T-cell (primary cell): ENCODE measurements at places on chromosomes 11 and 22. TPM values are rescaled to one million over a fixed set of nuclear protein-coding genes. Genes with fewer than 3 reads are reported as not detected.
A peak's percentile ranks its signal among the peaks of the same experiment; 100 is the strongest.

WNT7B gene
- 0.15 TPM for total RNA-seq

XKR3 gene
- total RNA-seq = not detected

MS4A3 gene
- not detected for total RNA-seq

ADAMTS8 gene
- total RNA-seq = 0.06 TPM

ANO3 gene
- total RNA-seq = not detected

SNX32 gene
- total RNA-seq = 1.4 TPM

CAVIN3 gene
- not detected for total RNA-seq

FGF4 gene
- total RNA-seq = not detected

BRSK2 gene
- total RNA-seq = 0.54 TPM

PSMA1 gene
- total RNA-seq = 128 TPM

CFAP300 gene
- not detected for total RNA-seq

SLC5A1 gene
- total RNA-seq = not detected

KCNJ4 gene
- total RNA-seq = not detected

GDPD4 gene
- total RNA-seq = not detected

TRIM51 gene
- total RNA-seq = not detected

- H3K27ac ChIP-seq = no peak overlapping the region
- H3K4me3 ChIP-seq = no peak overlapping the region
- no peak for DNase-seq
Observed at GRCh38 chr11:94593030-94593429, 25.9 kb downstream of the PIWIL4 start.

DNA sequence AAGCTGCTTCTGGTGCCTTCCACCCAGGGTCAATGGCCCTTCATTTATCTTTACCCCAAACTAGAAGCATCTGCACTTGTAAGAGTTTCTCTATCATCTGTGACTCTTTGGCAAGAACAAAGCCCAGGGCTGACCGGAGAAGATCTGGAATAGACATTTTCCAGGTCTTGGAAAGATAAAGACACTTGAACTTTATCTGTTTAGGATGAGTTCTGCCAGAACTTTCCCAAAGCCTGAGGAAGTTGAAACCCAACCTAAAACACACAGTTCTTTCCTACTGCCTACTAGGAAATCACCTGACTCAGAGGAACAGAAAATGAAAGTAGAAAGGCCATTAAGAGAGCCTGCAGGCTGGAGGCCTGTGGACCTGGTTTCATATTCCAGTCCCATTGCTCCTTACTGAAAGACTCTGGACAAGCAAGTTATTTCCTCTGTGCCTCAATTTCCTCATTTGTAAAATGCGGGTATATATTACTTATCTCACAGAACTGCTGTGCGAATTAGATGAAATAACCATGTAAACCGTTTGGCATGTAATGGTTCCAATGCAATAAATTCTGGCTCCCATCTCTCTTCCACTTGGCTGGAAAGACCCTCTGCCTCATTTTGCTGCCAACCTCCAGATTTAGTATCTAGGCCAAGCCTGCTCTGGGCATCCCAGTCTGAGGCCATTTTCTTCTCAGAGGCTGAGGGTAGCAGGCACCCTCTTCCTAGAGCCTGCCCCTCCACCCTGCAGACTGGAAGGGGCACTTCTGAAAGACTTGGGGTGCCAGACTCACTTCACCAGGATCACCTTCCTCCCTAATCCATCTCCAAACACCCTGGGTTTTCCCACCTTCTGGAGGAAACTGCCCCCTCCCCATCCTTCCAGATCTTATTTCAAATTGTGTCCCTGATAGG lies 1.2 kb downstream of the UBE2L6 start:
- H3K36me3 ChIP-seq = no peaks in the 10 kb centered on the region
- DNase-seq = no peak
- no peaks in the 10 kb centered on the region for H3K27me3 ChIP-seq
- H3K27ac ChIP-seq = peak overlapping the region; percentile 93

DNA sequence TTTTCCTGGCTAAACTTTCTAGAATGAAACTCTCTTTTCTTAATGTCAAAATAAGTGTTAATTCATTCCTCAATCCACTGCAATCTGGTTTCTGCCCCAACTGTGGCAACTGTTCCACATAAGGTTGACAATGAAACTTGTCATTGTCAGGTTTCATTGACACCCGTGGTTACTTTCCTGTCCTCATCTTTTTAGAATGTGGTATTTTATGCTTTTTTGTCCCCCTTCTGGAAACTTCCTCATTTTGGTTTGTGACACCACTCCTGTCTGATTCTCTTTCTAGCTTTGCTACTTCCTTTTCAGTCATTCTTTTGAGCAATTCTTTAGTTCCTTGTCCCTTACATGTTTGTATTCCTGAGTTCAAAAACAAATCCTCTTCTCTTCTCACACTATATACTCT lies 7.5 kb upstream of the PDE3B start:
- no peak overlapping the region for H3K4me3 ChIP-seq
- peaks cover 47% of the 10 kb centered on the region for H3K4me1 ChIP-seq
- no peaks in the 10 kb centered on the region for H3K36me3 ChIP-seq
- no peaks in the 10 kb centered on the region for H3K27me3 ChIP-seq

DNA sequence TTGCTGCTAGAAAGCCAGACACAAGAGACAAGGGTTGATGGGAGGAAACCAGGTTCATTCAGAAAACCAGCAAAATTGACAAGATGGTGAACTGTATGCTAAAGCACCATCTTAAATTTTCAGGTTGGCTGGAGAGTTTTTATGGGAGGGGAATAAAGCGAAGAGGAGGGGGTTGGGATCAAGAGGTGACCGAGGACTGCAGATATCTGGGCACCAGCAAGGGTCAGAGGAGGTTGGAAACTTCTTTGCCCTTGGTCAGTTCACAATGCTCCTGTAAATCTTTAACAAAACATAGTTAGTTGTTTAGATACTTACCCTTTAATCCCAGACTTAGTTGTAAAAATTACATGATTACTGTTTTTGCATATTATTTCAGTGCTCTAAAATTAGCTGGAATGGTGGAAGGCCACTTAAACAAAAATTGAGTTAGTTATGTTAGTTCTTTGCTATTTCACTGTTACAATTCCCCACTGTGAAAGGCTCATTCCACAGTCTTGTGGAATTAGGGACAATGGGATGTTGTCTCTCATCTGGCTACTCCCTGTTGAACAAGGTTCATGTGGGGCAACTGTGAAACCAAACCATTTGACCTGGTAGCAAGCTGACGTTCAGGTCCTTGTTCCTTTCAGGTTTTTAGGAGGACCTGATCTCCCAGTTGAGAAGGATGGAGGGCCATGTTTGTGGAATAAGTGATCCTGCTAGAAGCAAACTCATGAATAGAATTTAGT lies 30.6 kb upstream of the QSER1 start:
- no peak for DNase-seq
- H3K4me1 ChIP-seq = no peaks in the 10 kb centered on the region
- no peak overlapping the region for H3K4me3 ChIP-seq
- H3K27me3 ChIP-seq = no peaks in the 10 kb centered on the region
- no peak overlapping the region for H3K27ac ChIP-seq
- no peaks in the 10 kb centered on the region for H3K36me3 ChIP-seq

DNA sequence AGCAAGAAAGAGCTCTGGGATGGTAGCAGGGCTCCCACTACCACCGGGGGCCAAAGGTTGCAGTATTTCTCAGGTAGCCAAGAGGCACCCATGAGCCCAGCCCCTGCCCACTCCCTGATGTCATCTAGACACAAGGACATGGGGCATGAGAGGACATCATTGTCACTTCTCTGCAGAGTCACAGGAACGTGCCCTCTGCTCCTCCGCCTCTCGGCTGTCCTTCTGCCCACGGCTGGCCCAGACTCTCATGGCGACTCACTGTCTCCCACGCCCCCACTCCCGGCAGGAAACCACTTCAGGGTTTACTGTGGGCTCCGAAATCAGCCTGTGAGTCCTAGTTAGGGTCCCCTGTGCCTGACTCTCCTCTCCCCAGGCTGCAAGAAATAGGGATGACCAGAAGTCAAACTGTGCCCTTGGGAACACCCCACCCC lies 1.8 kb upstream of the GAL start:
- H3K36me3 ChIP-seq = no peaks in the 10 kb centered on the region
- no peak overlapping the region for H3K4me3 ChIP-seq
- peaks cover 63% of the 10 kb centered on the region for H3K27me3 ChIP-seq

GRCh38 chr11:130710497-130711012 lies 205.7 kb downstream of the SNX19 start:
- no peak overlapping the region for H3K27ac ChIP-seq
- no peak overlapping the region for H3K4me3 ChIP-seq
- no peaks in the 10 kb centered on the region for H3K4me1 ChIP-seq
- no peaks in the 10 kb centered on the region for H3K36me3 ChIP-seq

GRCh38 chr11:129484068-129484467 lies 108.4 kb downstream of the BARX2 start:
- DNase-seq = no peak
- H3K27ac ChIP-seq = no peak overlapping the region
- H3K4me3 ChIP-seq = no peak overlapping the region

GRCh38 chr11:36228689-36229088 lies 60.5 kb downstream of the COMMD9 start:
- DNase-seq = no peak
- no peaks in the 10 kb centered on the region for H3K4me1 ChIP-seq
- no peak overlapping the region for H3K27ac ChIP-seq

DNA sequence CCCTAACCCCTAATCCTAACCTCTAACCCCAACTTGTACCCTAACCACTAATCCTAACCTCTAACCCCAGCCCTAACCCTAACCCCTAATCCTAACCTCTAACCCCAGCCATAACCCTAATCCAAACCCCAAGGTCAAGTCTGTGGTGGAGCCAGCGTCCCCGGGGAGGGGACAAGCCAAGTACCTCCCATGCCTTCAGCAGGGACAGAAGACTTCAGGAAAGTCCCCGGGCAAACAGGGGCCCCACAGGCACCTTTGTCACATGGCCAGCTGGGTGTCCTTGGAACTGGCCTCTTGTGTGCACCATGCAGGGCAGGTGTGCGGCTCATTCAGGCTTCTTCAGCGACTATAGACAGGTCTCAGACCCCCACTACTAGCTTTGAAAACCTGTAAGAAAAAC lies 555.8 kb downstream of the BRD1 start:
- H3K27ac ChIP-seq = no peak overlapping the region
- H3K4me1 ChIP-seq = no peaks in the 10 kb centered on the region
- no peak for DNase-seq
- H3K36me3 ChIP-seq = no peaks in the 10 kb centered on the region
- H3K4me3 ChIP-seq = no peak overlapping the region
- H3K27me3 ChIP-seq = peaks cover 40% of the 10 kb centered on the region

- no peak overlapping the region for H3K27ac ChIP-seq
- no peak overlapping the region for H3K4me3 ChIP-seq
- H3K36me3 ChIP-seq = peaks cover 12% of the 10 kb centered on the region
- no peaks in the 10 kb centered on the region for H3K27me3 ChIP-seq
Observed at GRCh38 chr11:1487851-1488574, 1.4 kb upstream of the MOB2 start.

GRCh38 chr11:70139785-70140410 lies 61.8 kb downstream of the ANO1 start:
- DNase-seq = no peak
- H3K4me3 ChIP-seq = no peak overlapping the region
- no peaks in the 10 kb centered on the region for H3K4me1 ChIP-seq
- no peaks in the 10 kb centered on the region for H3K36me3 ChIP-seq
- H3K27me3 ChIP-seq = peaks cover 3% of the 10 kb centered on the region

DNA sequence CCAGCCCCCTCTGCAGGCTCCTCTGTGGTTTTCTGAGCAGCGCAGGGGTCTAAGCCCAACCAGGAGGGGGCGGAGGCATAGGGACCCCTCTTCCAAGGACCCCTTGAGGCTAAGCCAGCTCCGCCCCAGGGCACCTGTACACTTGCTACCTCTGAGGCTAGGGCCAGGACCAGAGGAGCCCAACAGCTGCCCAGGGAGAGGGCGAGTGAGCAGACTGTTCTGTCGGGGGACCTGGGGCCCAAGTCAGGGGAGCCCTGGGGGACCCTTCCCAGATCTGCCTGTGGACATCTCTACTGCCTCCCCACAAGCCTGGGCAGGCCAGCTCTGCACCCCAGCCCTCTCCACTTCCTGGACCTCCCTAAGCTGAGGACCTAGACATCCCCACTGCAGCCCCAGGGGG lies 1.8 kb downstream of the B4GALNT4 start:
- DNase-seq = no peak
- peaks cover 20% of the 10 kb centered on the region for H3K4me1 ChIP-seq
- no peaks in the 10 kb centered on the region for H3K36me3 ChIP-seq

- no peaks in the 10 kb centered on the region for H3K36me3 ChIP-seq
- no peak overlapping the region for H3K27ac ChIP-seq
- DNase-seq = no peak
- no peak overlapping the region for H3K4me3 ChIP-seq
- H3K4me1 ChIP-seq = no peaks in the 10 kb centered on the region
- no peaks in the 10 kb centered on the region for H3K27me3 ChIP-seq
Observed at GRCh38 chr11:32200136-32200847, 109.4 kb downstream of the RCN1 start.

GRCh38 chr11:77400775-77401449 lies 73.0 kb downstream of the PAK1 start:
- peaks cover 1% of the 10 kb centered on the region for H3K4me1 ChIP-seq
- H3K27me3 ChIP-seq = no peaks in the 10 kb centered on the region
- no peak for DNase-seq

GRCh38 chr22:40426594-40427333 lies 56.4 kb downstream of the SGSM3 start:
- H3K4me3 ChIP-seq = no peak overlapping the region
- H3K27me3 ChIP-seq = no peaks in the 10 kb centered on the region
- no peak for DNase-seq

DNA sequence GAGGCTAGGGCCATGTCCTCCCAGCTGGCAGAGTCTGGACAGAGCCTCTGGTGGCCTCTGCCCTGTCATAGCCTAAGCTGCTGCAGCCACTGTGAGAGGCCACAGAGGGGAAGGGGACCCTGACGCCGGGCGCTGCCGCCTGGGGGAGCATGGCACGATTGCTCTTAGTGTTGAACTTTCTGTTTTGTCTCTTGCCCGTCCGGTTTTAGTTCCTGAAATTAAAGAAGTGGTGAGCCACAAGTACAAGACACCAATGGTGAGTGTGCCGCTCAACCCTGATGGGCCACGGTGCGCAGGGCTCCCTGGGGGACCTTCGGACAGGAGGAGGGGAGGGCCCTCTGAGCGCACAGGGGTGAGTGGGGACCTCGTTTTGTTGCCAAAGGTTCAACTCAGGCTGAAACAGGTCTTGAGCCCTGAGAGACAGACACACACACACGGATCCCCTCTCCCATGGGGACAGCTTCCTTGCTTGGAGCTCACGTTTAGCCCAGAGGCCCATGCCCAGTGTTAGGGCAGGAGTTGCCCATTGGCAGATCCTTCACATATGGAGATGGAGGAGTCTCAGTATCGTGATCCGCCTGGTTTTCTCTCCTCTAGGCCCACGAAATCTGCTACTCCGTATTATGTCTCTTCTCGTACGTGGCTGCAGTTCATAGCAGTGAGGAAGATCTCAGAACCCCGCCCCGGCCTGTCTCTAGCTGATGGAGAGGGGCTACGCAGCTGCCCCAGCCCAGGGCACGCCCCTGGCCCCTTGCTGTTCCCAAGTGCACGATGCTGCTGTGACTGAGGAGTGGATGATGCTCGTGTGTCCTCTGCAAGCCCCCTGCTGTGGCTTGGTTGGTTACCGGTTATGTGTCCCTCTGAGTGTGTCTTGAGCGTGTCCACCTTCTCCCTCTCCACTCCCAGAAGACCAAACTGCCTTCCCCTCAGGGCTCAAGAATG lies 23.8 kb downstream of the MYBPC3 start:
- H3K27me3 ChIP-seq = no peaks in the 10 kb centered on the region
- H3K27ac ChIP-seq = no peak overlapping the region
- DNase-seq = no peak
- peaks cover 39% of the 10 kb centered on the region for H3K36me3 ChIP-seq
- H3K4me1 ChIP-seq = no peaks in the 10 kb centered on the region
- no peak overlapping the region for H3K4me3 ChIP-seq

GRCh38 chr11:1827095-1827813 lies 7.5 kb upstream of the SYT8 start:
- no peaks in the 10 kb centered on the region for H3K36me3 ChIP-seq
- no peaks in the 10 kb centered on the region for H3K27me3 ChIP-seq
- DNase-seq = no peak
- peaks cover 4% of the 10 kb centered on the region for H3K4me1 ChIP-seq
- H3K4me3 ChIP-seq = no peak overlapping the region
- H3K27ac ChIP-seq = no peak overlapping the region
